Activated CD8-positive, alpha-beta memory T cell treated with anti-CD3 and anti-CD28 coated beads for 1 hour (primary cell): ENCODE measurements at places on chromosomes 3 and 15.

DNA sequence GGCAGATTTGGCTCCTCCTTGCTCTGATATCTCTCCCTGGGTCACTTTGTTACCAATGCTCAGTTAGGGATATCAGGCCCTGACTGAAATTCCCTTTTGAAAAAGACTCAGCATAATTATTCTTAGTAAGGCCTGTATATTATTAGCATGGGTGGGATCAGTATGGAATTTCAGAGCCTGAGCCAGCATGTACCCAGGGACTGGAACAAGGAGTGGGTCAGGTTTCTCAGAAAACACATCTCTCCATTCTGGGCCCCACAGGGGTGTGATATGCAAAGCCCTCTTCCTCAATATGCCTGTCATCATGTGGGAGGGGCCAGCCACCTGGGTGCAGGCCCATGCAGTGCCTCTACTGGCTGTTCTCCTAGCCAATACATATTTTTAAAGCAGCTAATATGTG, 423.2 kb downstream of the EPHB1 start:
- DNase-seq, result no peak

DNA sequence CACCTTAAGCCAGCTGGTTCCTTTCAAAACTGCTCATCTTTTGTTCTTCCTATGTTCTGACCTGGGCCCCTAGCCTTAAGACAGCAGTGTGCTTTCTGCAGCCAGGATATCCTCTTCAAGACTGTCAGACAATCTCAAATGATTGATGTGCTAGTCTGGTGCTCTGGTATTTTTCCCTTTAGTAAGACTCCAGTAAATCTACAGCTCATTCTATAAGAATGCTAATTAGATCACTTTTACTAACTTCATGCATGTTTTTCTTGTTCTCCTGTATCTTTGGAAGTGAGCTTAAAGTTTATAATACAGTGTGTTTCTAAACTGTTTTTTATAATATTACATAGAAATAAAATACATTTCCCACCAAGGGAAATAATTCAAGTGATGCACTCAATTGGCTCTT, 220.9 kb upstream of the NANOGP8 start:
- no peak for DNase-seq

- DNase-seq, result no peak
Observed at GRCh38 chr3:160531311-160531710, 34.1 kb downstream of the KPNA4 start.

GRCh38 chr15:45387380-45388007, 9.2 kb upstream of the GATM start:
- no peak for DNase-seq

DNA sequence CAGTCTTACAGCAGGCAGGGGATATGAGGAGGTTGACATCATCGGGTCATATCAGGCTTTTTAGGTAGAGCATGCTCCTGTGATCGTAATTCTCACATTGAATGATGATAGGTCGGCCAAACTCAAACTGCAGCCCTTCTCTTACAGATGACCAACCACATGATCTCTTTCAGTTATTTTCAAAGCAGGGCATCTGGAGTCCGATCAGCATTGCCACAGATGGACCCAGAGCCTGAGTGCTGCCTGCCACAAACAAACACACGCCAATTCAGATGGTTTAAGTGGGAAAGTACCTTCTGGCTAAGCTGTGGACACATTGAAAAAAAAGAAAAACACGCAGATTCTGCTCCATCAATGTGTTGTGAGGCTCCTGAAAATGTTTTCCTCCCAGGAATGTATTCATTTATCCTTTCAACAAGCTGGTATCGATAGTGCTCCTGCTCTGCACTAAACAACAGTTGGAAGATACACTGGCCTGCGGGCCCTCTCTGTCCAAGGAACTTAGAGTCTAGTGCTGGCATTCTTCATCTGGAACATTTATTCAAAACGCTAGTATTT, 31.2 kb downstream of the ARPP21 start:
- DNase-seq, result no peak
